ENCODE measurements at places on chromosomes 7 and 10.

GRCh38 chr7:113100121-113100603 is 13.5 kb upstream of the GPR85 start:
- no peak for DNase-seq

GRCh38 chr7:134866617-134867016 is 87.2 kb downstream of the CALD1 start:
- DNase-seq: no peak

GRCh38 chr10:88858491-88858890 is 6.8 kb upstream of the ANKRD22 start:
- DNase-seq: no peak

DNA sequence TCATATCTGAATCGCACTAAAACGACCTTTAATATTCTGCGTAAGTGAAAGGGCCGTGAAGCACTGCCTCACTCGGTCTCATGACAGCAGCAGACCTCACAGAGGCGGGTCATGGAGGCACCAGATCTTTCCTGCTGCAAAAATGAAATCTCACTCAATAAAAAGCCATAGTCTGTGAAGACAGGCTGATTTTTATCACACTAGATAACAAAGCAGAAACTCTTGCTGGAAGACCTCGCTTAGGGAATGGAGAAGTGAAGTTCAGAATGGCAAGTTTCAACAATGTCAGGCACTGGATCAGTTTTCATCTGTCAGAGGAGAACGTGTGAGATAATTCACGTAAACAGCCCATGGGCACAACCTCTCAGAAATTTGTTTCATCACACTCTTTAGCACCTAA is 8.0 kb downstream of the SEPHS1 start:
- DNase-seq: no peak

DNA sequence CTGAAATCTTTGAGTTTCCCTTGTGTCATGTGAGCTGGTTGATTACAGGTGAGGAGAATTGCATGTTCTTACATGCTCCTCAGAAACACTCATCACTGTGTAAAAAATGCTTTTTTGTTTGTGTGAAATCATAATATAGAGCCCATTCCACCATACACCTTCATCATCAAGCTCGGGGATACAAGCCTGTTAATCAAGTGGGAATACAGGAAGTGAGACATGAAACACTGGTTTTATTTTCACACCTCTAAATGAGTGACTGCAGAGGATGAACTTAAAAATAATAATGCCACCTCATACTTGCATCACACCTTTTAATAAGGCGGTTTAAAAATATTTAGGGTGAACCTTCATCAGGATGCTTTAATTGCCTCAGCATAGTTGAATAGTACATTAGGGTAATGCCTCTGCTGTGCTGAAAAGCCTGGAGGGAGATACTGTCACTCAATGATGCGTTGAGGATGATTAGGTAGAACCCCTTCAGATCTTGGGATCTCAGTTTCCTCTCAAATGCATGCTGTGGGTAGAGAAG is 164.6 kb downstream of the AUTS2 start:
- no peak for DNase-seq

GRCh38 chr7:51613911-51614357 is 297.3 kb upstream of the COBL start:
- DNase-seq: no peak

GRCh38 chr10:24603333-24603732 is 120.4 kb downstream of the ARHGAP21 start:
- DNase-seq: no peak

DNA sequence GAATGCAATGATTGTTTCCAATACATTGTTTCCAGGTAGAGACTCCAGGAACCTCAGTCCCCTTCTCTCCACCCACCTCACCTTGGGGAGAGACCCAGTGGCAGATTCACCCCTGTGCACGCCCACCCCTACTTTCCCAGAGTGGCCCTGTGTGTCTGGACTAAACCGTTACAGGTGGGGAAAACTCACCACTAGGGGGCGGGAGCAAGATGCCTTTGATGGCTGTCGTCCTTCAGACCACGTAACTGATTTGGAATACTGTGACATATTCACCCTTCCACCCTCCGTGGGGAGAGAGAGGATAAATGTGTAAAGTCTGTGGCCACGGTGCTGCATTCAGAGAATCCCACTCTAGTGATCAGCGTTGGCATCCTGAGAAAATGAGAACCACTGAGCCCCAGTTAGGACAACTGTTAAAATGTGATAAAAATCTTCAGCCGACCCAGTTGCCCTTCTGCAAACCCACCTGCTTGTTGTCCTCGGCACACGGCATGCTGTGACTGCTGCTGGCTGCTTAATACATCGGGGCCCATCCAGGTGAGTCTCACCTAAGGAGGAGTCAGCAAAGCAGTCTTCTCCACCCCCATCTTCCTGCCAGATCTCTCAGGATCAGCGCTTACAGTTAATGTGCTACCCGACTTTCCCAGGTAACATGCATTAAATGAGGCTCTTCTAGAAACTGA is 41.5 kb upstream of the NMT2 start:
- DNase-seq: peak; percentile 11

DNA sequence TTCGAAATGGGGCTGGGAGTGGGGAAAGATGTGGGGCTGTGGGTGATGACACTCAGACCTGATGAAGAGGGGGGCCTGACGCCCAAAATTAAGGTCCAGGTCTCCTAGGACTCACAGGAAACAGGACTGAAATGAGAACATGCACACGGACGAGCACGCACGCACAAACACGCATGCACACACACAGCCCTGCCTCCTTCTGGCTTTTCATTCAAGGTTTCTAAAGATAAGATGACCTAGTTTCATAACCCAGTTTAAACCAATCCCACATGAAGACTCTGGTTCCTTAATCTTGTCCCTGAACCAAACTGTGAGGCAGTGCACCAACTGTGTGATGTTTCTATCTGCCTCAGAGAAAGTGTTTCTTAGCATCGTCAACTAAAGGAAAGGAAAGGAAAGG is 162.0 kb downstream of the DGKI start:
- no peak for DNase-seq

- DNase-seq: peak; percentile 32
Measured at GRCh38 chr7:22329816-22330524, 27.0 kb downstream of the RAPGEF5 start.

DNA sequence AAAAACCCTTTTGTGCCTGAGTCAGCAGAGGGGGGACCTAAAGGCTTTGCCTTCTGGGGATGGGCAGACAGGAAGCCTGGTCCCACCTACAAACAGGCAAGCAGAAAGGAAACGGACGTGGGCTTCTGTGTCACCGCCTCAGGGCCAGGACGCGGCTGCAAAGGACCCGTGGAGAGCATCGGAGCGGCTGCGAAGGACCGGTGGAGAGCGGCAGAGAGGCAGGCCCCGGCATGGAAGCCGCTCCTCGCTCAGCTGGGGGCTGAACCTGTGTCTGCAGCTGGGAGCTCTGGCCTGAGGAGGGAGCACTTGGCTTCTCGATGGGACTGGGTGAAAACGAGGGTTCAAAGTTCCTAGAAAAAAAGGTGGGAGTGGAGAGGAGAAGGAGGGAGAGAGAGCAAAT is 125.4 kb upstream of the PPP2R2D start:
- no peak for DNase-seq

- peak; percentile 72 for DNase-seq
Measured at GRCh38 chr7:36390199-36391090, 783 bp downstream of the ANLN start.

DNA sequence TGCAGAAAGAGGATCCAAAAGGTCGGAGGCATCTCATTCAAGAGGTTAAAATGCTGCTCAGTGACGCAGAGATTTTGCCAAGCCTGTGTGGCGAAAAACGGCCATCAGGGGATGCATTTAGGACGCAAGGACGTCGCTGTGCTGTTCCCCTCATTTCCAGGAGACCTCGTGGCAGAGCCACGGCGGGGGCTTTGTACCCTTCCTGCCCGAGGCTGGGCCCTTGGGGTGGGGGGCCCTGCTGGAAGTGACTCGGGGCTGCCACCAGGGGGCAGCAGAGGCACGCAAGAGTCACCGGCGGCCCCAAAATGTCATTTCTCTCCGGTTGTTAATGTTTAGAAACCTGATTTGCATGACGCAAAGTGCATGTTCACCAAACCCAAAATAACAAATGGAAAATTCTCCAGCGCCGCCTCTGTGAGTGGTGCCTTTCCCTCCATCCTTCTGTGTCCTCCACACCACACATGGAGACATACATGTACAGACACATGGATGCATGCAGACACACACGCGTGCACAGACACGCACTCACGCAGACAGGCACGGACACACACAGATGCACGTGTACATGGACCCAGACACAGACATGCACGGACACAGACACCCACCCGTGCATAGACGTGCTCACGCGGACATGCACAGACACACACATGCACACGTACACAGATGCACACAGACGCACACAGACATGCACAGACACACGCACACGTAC is 51.0 kb upstream of the NKX6-2 start:
- no peak for DNase-seq

GRCh38 chr10:10788761-10789160 is 228.9 kb upstream of the CELF2 start:
- no peak for DNase-seq

DNA sequence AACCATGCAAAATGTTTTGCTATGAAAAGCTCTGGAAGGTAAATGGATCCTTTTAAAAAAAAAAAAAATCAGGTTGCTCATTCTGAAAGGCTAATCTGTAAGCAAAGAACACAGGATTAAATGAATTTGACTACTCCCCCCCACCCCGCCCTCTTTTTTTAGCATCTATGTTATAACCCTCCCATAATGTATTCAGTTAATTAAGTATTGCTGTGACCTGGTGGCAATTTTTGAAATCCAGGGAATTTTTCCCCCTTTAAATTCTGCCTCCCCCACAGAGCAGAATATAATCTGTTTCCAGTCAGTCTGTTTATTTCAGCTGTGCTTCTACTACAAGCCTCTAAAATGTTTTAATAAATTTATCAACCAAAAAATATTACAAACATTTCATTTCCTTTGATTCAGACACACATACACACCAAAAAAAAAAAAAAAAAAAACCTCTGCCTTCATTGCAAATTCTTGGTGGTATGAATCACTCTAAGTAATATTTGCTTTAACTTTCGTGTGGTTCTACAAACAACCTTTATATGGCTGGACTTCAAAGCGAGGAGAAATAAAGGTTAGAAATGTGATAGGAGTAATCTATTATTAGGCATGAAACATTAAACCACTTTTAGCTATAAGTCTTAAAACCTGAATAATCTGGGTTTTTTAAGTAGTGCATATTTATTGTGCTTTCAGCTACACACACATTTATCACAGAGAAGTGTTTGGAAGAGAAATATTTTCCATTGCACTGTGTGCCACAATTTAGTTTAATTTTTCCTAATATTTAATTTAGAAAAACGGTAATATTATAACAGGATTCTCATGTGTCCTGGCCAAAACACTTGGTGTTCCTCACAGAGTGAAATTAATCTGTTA is 64.4 kb upstream of the ARID5B start:
- DNase-seq: peak; percentile 9

DNA sequence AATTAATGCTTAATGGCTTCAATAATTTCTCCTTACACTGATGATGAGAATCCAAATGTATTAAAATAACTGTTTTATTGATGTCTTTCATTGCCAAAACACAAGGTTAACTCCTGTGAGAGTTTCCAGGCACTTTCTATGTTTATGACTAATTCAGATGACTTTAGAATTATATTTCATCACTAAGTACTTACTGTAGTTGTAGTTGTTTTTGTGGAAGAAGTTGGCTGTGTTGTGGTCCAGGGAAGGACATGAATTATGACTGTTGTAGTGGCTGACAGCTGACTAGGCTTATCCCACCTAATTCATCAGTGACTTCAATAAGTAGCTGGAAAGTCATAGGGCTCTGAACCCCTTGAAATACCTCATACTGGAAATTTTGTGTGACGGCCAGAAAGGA is 254.8 kb downstream of the HGF start:
- no peak for DNase-seq

- peak; percentile 11 for DNase-seq
Measured at GRCh38 chr7:135414850-135415439, 95.0 kb downstream of the CNOT4 start.

- no peak for DNase-seq
Measured at GRCh38 chr10:70782086-70782745, 3.0 kb downstream of the TBATA start.

DNA sequence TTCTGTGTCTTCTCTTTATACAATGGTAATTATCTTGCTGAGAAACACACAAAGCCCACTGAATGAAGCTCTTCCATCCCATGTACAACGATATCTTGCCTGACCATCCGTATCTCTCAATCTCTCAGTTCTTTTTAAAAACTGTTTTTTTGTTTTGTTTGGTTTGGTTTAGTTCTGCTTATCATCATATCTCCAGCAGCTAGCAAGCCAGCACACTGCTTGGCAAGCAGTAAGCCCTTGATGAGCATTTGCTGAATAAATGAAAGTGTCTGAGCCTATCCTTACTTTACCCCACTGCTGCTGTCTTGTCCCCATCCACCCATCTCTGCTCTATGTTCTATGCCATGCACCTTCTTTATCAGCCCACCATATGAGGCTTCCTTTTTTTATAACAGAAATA is 34.2 kb downstream of the ITGB1 start:
- no peak for DNase-seq

- no peak for DNase-seq
Measured at GRCh38 chr7:151342102-151342646, 562 bp downstream of the NUB1 start.

- no peak for DNase-seq
Measured at GRCh38 chr7:107372298-107372697, 97.6 kb upstream of the GPR22 start.

DNA sequence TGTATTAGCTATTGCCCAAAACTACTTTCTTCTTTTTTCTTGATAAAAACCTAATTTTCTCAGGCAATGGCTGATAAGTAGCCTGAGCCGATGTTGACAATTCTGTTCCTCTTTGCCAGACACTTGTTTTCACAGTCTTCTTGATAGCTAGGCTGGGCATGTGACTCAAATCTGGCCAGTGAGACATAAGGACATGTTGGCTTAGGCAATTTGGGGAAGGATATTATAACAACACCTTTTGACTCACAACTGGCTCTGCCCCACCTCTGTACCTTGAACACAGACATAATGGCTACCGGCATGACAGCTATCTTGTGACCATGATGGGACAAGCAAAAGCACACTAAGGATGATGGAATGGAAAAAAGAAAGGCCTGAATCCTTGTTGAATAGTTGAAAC is 72.9 kb upstream of the GPR22 start:
- DNase-seq: no peak

GRCh38 chr7:26485367-26485934 is 193.8 kb downstream of the SNX10 start:
- DNase-seq: no peak

DNA sequence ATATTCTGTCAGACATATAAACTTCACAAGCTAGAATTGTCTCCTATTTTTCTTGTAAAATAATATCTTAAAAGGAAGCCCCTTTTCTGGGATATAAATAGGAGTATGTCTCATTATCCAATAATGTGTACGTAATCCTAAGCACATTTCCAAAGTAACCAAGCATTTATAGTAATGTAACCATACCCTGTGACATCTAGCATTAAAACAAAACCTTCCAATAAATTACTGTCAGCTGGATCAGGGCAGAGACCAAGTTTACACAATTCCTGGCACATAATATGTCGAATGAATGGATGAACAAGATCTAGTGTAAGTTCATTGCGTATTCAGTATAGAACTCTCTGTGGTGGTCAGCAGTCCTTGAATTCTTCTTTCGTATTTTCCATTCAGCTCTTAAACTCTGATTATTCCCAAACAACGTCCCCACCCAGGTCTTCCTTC is 14.3 kb downstream of the CPED1 start:
- DNase-seq: no peak

GRCh38 chr10:108036265-108036664 is 871.8 kb upstream of the SORCS1 start:
- no peak for DNase-seq

- DNase-seq: no peak
Measured at GRCh38 chr10:74384615-74385183, 233.7 kb downstream of the ADK start.
